ENCODE measurements at places on chromosomes 2 and 18.

- no peak for DNase-seq
These were observed 268.8 kb downstream of the ARHGAP15 start for GRCh38 chr2:143397884-143398614.

- no peak for DNase-seq
These were observed 17.7 kb upstream of the HNRNPLL start for GRCh38 chr2:38620282-38620977.

- DNase-seq = no peak
These were observed 228.3 kb downstream of the RNF152 start for GRCh38 chr18:61664419-61665084.

GRCh38 chr18:23324056-23324811 is 128.9 kb upstream of the RIOK3 start:
- DNase-seq = no peak

- DNase-seq = peak; percentile 82
These were observed 17.2 kb upstream of the NMI start for GRCh38 chr2:151306621-151307020.

DNA sequence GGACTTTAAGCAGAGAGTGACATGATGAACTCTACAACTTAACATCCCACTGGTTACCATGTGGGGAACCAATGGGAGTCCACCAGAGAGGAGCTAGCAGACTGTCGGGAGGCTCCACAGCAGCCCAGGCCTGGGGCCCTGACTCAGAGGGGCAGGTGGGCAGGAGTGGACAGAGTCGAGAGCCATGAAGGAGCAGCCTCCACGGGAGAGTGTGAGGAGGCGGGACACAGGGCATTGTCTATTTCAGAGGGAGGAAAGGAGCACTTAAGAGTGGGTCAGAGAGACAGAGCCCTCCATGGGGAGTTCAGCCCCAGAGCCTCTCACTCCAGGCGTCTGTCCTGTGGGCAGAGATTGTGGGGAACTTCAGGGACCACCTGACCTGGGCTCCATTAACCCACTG is 118.7 kb downstream of the CYP26B1 start:
- no peak for DNase-seq

- peak; percentile 15 for DNase-seq
These were observed 160.3 kb downstream of the INO80D start for GRCh38 chr2:205925373-205926337.

- DNase-seq = peak; percentile 3
These were observed 230.6 kb downstream of the DOK6 start for GRCh38 chr18:69631281-69631680.

DNA sequence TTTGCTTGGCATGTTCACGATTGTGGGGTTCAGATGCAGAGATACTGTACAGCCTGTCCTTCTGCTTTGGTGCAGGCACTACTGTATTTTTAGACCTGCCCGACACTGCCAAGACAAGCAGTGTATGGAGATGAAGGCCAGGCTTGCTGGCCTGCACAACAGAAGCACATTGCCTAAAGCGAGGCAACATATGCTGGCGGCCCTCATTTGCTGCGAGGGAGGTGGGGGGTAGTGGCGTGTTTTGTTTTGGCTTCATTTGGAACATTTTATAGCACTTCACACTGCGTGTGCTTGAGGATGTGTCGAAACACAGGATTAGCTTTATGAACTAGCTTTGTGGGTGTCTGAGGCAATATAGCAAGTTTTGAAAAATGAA is 27.0 kb downstream of the TMEM182 start:
- no peak for DNase-seq

GRCh38 chr2:177917169-177917568 is 155.4 kb downstream of the PDE11A start:
- no peak for DNase-seq

DNA sequence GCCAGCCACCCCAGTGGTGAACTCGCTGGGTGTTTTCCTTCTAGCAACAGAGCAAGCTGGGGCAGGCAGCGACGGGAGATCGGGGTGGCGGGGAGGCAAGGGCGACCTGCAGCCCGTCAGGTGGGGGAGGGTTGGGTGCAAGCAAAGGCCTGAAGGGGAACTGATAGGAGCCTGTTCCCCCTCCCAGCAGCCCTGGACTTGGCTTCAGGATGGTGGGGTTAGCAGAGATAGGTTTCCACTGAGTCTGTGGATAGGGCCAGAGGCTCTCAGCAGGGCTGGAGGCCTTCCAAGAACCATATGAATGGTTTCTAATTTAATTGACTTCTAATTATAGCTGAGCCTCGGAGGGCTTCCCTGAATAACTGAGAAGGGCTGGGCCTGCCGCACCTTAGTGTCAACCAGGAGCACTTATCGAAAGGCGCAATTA is 55.3 kb downstream of the EDAR start:
- DNase-seq = no peak

- DNase-seq = no peak
These were observed 35.1 kb downstream of the EHD3 start for GRCh38 chr2:31269087-31269486.

GRCh38 chr18:58438958-58439300 is 190.0 kb downstream of the ALPK2 start:
- no peak for DNase-seq

GRCh38 chr2:218367415-218368149 is 10.9 kb downstream of the CATIP start:
- no peak for DNase-seq

DNA sequence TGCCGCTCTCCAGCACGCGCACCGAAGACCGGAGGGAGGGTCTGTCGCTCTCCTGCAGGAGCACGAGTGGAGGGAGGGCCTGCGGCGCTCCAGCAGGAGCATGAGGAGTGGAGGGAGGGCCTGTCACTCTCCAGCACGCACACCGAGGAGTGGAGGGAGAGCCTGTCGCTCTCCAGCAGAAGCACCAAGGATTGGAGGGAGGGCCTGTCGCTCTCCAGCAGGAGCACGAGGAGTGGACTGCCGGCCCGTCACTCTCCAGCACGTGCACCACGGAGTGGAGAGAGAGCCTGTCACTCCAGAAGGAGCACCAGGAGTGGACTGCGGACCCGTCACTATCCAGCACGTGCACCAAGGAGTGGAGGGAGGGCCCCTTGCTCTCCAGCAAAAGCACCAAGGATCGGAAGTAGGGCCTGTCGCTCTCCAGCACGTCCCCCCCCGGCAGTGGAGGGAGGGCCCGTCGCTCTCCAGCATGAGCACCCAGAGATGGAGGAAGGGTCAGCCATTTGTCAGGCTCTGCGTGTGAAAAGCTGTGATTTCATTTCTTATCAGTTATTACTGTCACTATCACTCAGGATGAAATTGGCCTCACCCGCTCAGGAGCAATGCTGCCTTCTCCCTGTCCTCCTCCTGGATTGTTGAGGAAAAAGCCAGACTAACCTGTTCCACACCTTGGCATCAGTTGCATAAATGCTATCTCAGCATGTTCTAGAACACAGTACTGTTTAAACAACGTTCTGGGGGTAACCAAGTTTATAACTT is 35.9 kb downstream of the ADI1 start:
- peak; percentile 84 for DNase-seq

DNA sequence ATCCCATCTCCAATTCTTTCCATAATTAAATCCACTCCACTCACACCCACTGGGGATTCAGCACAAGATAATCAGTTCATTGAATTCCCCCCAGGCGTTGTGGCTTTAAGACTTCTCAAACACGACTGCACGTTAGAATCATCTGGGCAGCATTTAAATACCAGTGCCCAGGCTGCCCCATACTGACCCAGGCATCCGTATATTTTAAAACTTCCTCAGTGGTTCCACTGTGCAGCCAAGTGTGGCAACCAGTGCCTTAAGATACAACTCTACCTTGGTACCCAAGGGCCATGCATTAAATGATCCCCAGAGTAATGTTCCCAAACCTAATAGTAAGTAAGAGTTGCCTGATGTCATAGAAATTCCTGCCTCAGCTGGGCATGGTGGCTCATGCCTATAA is 54.3 kb upstream of the BZW1 start:
- no peak for DNase-seq

DNA sequence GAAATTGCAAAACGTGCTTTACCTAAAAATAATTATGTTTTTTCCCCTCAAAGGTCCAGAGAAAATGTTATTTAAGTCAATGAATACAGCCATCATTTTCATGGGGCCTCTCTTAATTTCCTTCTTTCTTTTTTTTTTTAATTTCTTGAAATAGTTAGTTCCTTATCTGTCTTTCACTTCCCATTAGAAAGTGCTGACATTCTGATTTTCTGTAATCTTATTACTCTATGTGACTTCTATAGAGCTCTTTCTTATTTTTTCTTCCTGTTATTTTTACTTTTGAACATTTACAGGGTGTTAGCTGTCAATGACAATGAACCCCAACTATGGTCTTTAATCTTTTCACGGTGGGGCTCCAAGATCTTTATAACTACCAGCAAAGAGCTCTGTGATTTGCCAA is 30.0 kb downstream of the CTLA4 start:
- no peak for DNase-seq

DNA sequence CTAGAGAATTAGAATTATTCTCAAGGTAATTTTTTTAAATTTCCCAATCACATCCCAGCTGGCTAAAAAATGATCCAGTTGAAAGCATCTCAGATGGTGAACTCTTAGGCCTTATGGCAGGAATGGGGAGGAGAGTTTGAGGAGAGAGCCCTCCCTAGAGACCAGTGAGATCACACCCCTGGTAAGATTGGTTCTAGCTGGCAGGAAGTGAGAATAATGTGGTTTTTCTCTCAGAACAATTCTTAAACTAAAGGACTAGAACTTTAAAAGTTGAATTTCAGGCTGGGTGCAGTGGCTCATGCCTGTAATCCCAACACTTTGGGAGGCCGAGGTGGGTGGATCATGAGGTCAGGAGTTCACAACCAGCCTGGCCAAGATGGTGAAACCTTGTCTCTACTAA is 120.2 kb downstream of the MYO3B start:
- DNase-seq = no peak

GRCh38 chr18:48392268-48392667 is 16.9 kb downstream of the ZBTB7C start:
- DNase-seq = no peak

DNA sequence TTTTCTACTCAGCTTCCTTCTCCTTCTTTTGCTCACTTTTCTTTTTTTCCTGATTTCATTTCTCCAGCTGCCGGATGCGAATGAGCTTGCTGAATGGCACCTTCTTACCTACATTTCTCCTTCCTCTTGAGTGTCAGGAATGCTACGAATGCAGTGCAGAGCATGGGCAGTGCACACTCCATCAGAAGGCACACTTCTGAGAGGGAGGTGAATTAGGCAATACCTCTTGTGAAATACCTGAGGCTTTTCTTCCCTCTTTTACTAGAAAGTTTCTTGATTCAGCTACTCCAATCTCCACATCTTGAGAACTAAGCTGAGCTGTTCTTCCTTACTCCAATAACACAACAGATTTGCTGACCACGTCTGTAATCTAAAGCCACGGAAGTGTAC is 51.1 kb downstream of the PLEKHM3 start:
- no peak for DNase-seq

- no peak for DNase-seq
These were observed 3.3 kb downstream of the SNORC start for GRCh38 chr2:232873292-232873908.

GRCh38 chr2:142435847-142436246 is 305.0 kb upstream of the LRP1B start:
- DNase-seq = no peak

DNA sequence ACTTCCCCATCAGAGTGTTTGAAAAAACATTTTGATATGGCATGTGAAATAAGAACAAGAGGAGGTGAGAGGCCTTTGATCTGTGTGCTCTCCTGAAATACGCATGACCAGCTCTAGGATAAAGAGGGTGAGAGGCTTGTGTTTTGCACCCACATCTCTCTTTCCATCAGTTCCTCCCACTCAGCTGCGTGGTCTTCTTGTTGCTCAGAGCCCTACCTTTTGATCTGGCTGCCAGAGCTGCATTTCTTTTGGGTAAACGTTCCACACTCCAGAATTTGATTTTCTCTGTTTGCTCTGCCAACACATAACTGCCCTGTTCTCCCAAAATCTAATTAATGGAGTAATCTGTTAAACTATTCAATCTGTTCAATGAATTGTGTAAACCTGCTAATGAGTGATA is 72.0 kb upstream of the FN1 start:
- no peak for DNase-seq

GRCh38 chr2:218839430-218839829 is 7.8 kb upstream of the PRKAG3 start:
- DNase-seq = no peak

DNA sequence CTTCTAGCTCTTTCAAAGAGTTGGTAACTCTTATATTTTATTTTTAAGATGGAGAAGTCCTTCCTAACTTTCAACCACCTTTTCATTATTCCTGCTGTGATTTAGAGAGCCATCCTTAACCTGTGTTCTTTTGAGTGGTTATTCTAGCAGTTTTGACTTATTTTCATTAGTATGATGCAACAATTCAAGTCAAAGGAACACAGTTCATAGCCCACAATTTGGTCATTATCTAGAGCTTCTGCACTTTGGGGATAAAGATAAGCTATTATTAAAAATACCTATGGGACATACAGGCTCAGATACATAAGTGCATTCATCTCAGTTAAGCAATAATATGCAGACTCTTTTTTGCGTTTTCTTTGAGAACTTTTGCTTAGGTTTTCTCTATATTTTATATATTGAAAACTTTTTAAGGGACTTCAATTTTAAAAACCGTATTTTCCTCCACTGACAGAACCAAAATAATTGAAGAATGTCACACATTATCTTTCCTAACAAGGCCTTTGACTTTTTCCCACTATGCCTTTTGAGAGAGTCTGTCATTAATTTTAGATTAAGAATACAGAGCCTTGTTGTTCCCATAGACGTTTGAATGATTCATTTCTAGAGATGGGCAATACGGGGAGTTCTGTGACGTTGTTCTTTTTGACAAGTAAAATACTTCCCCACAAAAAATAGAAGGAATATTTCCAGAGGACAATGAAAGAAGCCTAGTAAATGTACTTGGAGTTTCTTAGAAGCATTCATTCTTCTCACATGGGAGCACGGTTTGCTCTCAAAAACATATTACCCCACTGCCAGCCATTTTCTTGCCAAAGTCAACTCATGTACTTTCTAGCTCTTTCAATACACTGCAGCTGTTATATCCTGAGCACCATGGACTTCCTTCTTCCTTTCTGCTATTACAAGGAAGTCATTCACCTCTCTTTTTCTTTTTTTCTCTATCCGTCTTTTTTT is 42.9 kb upstream of the RASGRP3 start:
- DNase-seq = no peak

DNA sequence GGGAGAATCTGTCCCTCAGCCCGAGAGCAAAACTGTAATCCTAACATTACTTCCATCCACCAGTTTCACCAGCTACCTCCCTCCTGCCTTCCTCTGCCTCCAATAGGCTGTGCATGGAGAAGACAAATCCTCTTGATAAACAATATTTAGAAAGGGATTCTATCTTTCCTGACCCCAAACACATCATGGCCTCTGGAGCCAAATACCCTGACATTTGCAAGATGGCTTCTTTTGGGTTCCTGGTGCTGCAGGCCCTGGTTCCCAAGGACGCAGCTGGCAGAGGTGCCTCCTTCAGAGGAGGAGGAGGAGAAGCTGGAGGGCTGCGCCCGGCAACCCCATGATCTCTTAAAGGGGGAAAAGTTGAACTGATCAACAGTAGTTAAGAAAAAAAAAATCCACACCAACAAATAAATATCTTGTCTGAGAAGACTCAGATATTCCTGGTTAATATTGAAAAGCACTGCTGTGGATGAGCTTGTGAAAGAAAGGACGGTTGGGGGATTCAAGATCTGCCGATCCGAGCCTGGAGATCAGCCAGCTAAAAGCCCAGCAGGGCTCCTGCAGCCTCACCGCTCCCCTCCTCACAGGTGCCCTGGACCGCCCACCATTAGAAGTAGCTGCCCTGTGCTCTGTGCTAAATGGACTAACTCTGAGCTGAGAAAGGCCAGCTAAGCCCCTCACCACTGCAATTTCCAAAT is 116.8 kb downstream of the MSH2 start:
- no peak for DNase-seq

GRCh38 chr2:34656632-34657031 is 1057.5 kb upstream of the FAM98A start:
- no peak for DNase-seq

- DNase-seq = peak; percentile 2
These were observed 1173.1 kb upstream of the ZEB2 start for GRCh38 chr2:145692971-145693478.
